Coronary artery (tissue), 2 donors: ENCODE measurements at places on chromosomes 13 and 19.

GRCh38 chr13:37097076-37097475 lies 8.4 kb downstream of the CSNK1A1L start:
- DNase-seq, result no peak

DNA sequence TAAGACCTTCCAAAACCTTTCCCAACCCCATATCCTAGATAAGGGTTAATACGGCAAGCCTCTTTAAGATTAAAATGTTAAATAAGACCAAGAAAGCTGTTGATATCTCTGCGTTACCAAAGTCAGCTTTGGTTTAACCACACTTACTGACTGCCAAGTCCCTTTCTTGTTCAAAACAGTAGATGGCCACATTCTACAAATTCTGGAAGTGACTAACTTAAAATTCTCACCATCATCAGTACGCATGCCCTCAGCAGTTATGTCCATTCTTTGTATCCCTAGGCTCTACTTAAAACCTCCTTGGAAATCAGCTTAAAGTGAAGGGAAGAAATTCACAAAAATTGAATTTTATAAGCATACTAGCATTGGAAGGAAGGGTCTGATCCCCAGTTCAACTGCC lies 23.6 kb downstream of the SOHLH2 start:
- no peak for DNase-seq

DNA sequence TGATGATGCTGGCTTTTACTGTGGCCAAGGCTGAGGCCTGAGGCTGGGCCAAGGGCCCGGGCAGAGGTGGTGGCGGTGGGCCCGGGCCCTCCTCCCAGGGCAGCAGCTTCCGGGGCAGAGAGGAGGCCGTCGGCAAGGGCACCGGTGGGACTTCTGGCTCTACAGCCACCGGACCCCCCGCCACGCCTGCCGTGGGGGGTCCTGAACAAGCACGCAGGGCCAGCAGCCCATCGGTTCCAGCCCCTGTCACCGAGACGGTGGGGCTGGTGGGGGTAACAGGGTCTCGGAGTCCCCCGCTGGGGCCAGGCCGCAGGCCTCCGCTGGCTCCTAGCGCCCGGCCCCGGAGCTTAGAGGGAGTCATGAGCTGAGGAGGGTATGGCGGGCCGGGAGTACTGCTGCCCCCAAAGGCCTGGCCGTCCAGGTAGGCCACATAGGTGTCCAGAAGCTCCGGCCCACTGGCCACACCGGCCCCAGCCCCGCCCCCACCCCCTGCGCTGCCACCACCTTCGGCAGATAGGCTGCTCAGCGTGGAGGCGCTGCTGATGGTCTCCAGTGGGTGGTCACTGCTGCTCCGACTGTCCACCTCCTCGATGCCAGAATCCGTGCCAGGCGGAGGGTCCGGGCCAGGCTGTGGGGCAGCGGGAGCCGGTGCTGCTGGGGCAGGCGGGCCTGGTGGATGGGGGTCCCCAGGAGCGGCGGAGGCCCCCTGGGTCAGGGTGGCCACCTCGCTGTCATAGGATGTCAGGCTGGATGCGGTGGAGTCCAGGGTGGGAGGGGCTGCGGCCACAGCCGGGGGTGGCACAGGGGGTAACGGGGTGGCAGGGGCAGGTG lies 17.3 kb downstream of the C19orf81 start:
- no peak for DNase-seq

DNA sequence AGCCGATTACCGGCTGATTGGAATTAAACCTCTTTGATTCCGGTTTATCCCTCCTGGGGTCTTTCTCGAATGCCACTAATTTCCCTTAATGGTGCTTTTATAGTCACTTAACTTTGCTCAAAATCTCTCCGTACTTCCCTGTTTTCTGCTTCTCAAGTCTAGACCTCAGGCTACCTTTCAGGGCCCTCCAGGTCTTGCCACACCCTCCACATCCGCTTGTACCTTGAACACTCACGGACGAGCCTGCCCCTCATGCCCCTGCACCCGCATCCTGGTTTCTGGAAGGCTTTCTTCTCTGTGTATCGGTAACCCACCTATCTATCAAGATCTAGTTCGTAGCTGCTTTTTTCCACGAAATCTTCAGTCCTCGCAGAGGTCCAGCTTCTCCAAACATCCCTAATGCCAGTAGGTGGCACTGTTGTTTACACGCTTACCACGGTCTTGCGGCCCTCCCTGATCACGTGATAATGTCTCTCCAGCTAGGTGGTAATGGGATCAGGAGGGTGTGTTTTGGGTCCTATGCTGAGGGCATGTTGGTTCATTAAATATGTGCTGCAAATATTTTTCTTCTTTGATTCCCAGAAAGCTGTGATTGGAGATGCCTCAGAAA lies 13.8 kb downstream of the ATP12A start:
- DNase-seq, result no peak

DNA sequence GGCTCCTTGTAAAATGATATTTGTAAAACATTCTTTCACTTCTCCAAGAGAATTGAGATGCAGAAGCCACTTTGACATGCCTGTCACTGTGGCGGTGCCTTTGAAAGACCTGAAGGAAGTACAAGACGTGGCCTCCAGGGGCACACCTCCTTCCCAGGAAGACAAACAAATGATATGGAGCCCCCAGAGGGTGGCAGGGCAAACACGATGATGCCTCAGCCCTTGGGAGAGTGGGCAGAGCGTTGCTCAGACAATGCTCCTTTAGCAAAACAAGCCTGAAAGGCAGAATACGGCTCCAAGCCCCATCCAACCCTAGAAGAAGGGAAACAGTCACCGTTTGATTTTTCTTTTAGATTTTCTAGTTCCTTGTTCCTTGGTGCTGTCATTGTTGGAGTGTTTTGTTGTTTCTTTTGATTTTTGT lies 9.2 kb upstream of the ATP12A start:
- DNase-seq, result no peak

GRCh38 chr13:91639330-91639729 lies 240.9 kb downstream of the GPC5 start:
- DNase-seq, result no peak

- DNase-seq, result no peak
These were observed 1075.0 kb downstream of the DIAPH3 start for GRCh38 chr13:59088716-59089115.

DNA sequence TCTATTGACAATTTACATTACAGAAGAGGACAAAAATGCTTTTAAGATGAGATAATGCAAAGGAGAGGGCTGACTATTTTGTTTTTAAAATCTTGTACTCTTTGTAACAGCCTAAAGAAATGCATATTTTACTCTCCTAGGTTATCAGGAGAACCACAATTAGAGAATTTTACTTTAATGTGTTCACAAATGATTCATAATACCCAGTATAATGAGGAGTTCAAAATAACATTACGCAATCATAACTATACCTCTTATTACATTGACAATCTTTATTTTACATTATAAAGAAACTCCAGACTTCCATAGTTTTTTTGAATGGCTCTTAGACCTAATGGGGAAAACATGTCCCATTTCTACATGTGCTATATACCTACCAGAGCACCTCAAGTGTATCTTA lies 1089.7 kb downstream of the PCDH17 start:
- DNase-seq, result no peak

GRCh38 chr19:7488736-7489353 lies at the start of gene PEX11G:
TSS of gene PEX11G (minus strand) at chr19:7489035. CDS start at chr19:7489010, 25 bp downstream.
- DNase-seq, result peak; percentile 90

- no peak for DNase-seq
These were observed 949.6 kb upstream of the SLC10A2 start for GRCh38 chr13:104015646-104016396.

DNA sequence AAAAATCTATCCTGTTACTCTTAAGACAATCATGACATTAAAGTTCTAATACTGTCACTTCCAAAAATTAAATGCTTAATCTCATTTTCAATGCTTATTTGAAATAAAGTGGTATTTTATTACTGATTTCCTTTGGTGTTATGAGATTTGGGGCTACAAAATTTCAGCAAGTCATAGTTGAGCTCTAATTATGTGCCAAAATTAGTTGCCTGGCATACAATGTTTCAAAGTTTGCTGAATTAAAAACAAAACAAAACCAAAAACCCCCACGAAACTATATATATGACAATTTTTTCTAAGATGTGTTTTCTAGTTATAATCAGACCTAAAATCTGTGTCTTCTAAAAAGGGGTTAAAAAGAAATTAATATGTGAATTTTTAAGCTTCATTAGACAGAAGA lies 62.2 kb downstream of the KCNRG start:
- DNase-seq, result no peak

DNA sequence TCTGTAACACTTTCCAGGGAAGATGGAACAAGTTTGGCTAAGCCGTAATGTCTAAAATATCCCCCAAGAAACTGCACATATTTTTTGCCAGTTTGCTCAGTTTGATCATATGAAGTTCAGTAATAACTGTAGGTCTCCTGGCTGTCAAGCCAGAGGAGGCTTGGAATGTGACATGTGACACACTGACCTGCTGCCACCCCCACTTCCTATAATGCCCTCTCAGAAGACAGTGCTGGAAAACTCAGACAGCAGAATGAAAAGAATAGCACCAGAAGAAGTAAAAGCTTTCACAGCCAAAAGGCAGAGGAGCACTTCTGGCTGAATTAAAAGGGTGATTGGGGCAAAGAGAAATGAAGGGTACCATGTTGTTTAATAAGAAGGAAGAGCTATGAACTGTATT lies 67.4 kb upstream of the UBAC2 start:
- DNase-seq, result peak; percentile 12

DNA sequence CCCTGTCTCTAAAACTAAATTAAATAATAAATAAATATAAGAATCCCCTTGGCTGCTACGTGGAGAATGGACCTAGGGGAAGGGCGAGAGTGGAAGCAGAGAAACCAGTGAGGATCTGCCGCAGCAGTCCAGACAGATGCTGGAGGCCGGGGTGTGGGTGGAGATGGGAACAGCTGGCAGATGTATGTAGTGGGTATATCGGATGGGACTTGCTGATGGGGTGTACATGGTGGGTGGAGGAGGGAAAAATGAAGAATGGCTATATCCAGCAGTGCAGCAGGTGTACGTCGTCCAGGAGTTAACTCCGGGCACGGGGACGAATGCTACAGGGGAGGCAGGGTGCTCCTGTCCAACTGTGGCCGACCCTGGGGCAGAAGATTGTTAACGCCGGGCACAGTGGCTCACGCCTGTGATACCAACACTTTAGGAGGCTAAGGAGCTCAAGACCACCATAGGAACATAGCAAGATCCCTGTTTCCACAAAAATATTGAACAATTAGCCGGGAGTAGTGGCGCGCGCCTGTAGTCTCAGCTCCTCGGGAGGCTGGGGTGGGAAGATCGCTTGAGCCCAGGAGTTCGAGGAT lies 654 bp downstream of the CEP89 start:
- DNase-seq, result no peak

- no peak for DNase-seq
These were observed 11.4 kb downstream of the FCHO1 start for GRCh38 chr19:17762505-17763229.

DNA sequence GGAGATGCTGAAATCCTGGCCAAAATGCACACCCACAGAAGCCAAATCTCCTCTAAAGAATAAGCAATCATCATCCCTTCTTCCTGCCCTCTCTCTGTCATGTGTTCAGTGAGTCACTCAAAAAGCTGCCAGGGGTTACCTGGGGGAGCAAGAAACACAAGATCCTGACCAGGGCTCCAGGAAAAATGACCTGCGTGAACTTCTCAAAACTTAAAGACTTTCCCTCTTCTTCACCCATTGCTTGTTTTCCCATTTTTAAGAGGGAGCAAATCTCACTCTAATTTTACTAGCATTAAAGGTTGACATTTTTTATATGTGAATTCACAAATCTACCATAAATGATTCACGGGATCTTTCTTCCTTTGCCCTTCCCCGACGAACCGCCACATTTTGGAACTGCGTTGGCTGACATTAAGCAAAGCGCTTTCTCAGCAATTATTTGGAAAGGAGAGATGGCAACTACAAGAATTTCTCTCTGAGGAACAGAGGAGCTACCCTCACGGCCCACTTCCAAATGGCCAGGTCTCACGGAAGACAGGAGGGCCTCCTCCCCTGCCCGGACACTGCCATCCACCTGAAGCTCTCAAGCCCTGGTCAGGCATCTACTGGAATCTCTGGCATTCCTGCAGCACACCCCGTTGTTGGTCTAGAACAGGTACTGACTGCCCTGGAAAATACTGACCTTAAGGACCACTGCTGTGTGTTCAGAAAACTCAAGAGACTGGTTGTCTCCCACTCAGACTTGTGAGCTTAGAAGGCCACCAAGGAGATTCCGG lies 14.2 kb downstream of the TSHZ3 start:
- DNase-seq, result no peak

- DNase-seq, result no peak
These were observed 77.2 kb upstream of the TMTC4 start for GRCh38 chr13:100751826-100752225.

DNA sequence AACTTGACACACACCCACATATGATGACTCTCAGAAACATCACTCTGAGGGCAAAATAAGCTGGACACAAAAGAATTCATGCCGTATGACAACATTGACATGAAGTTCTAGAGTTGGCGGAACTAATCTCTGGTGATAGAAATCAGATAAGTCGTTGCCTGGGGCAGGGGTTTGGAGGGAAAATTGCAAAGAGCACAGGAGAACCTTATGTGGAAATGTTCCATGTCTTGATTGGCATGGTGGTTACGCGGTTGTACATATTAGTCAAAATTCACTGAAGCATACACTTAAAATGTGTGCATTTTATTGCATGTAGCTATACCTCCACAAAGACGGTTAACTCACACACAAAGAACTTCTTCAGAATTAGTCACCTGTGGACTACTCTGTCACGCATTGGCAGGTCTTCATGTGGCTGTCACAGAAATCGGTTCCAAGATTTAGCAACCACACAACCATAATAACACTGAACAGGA lies 137.8 kb upstream of the GJB6 start:
- DNase-seq, result no peak

GRCh38 chr13:46629811-46630413 lies 76.9 kb downstream of the LRCH1 start:
- DNase-seq, result no peak

DNA sequence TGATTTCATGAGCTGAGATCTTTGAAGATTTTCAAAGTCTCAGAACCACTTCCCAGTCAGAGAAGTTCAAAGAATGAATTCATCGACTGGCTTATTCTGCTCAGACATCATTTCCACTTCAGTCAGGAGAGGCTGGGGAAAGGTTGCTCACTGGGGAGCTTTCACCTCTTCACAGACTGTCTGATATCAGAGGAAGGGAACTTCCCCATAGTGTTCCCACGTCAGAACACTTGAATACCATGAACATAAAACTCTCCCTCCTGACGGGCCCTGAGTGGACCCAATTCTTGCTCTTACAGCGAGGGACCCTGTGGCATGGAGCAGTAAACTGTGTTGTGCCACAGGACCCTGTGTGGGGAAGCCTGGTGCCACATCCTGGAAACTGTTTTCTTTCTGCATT lies 492.6 kb downstream of the COG6 start:
- no peak for DNase-seq

GRCh38 chr19:10333758-10334587 lies 644 bp upstream of the RAVER1 start:
- no peak for DNase-seq
